ENCODE measurements at places on chromosomes 2 and 18.

GRCh38 chr2:186065491-186065890, 326.9 kb downstream of the FSIP2 start:
- no peak for DNase-seq

DNA sequence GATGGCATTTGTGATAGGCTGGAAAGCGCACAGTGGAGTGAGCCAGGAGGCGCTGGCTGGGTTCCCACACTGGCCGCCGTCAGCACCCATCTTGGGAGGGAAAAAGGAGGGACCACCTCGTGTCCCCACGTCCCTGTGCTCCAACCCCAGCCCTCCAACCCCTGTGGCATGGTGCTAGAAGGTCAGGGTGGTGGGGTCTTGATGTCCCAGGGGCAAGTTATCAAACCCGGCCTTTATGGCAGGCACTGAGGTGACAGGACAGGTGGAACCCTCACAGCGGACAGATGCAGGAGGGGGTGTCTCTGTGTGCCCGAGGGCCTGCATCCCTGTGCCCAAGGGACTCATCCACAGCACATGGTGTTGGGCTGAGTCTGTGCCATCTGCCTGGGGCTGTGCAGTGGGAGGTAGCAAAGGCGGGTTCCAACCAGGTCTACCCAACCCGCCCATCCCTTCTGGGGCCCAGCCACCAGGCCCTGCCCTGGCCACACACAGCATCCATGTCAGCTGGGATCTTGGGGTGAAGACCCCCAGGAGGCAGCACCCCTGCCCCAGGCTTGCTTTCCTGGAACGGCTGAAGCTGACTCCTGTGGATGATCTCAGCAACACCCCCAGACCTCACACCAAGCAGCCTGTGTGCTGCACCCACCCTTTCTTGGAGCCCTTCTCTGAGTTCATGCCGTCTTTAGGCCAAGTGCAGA, 246.1 kb downstream of the NDUFA10 start:
- DNase-seq = no peak

- DNase-seq = no peak
Observed at GRCh38 chr2:224389317-224389716, 12.6 kb downstream of the FAM124B start.

DNA sequence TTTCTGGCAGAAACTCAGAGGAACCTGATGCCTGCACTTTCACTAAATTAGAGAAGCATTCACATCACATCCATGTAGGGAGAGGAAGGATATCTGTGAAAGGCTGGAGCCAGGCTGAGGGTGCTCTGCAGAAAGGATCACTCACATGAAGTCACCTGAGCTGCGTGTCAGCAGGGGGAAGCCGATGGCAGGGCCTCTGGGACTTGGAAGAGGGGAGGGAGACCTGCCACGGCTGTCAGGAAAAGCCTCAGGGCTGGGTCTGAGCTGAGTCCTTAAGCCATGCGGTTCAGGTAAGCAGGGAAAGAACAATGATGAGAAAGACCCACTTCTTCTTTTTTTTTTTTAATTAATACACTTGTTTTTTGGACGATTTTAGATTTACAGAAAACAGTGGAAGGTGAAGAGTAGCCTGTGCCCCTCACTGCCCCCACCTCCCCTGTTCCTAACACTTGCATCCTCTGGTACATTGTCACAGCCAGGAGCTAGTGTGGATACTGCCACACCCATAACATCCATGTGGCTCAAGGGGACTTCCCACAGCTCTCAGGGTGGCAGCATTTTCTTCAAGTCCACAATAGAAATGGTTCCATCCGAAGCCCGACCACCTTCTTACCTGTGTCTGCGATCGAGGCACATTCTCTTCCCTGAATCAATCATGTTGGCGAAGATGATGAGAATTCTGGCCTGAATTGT, 156.5 kb upstream of the TPO start:
- DNase-seq = no peak

- DNase-seq = no peak
Observed at GRCh38 chr2:232543491-232543890, 4.0 kb downstream of the CHRNG start.

DNA sequence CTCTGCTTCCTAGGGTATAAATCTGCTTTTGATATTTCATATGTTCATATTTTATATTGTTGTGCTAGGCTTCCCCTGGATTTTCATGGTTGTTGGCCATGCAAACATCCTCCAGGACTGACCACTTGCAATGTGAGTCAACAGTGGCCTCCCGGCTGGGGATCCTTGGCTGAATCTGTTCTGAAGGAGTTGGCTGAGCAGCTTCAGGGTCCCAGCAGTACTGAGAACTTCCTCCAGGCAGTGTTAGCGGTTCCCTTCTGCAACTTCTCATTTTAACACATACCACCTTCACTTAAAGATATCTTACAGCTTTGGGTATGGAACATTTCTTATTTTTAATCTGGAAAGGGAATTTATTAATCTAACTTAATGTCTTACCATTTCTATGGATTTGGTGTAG, 122.1 kb downstream of the DTNB start:
- no peak for DNase-seq

- no peak for DNase-seq
Observed at GRCh38 chr18:75462178-75462832, 34.8 kb upstream of the SMIM21 start.

DNA sequence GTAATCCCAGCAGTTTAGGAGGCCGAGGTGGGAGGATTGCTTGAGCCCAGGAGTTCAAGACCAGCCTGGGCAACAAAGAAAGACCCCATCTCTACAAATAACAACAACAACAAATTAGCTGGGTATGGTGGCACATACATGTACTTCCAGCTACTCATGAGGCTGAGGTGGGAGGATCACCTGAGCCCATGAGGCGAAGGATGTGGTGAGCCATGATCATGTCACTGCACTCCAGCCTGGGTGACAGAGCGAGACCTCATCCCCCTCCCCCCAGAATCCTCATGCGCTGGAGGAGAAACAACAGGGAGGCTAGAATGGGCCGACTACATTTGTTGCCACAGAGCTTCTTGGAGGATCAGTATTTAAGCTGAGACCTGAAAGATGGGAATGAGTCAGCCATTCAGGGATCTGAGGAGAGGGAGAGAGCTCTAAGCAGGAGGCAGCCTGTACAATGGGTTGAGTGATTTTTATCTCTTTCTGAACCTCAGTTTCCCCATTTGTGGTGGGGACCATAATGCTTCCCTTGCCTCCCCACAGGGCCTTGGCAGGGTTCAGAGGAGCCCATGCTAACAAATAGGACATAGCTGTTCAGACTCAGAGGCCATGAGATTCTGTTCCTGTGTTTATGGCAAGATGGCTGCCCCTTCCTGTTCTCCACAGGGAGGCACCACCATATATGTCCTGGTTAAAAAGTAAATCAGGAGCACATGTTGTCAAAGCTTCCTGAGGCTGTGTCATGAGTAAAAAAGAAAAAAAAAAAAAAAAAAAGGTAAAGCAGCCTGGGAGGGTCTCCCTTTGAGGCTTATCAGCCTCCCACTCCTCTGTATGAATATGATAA, 131.4 kb upstream of the HAAO start:
- DNase-seq = no peak
